Activated T-helper 17 cell treated with anti-CD3 and anti-CD28 coated beads, Interleukin-2, amount 50 U/mL, for 72 hours (primary cell): ENCODE measurements at places on chromosomes 7 and 10. TPM values are rescaled to one million over a fixed set of nuclear protein-coding genes. Genes with fewer than 3 reads are reported as not detected.
A peak's percentile ranks its signal among the peaks of the same experiment; 100 is the strongest.

GRCh38 chr7:38756521-38756920 lies 125.3 kb upstream of the AMPH start:
- no peak for ATAC-seq

DNA sequence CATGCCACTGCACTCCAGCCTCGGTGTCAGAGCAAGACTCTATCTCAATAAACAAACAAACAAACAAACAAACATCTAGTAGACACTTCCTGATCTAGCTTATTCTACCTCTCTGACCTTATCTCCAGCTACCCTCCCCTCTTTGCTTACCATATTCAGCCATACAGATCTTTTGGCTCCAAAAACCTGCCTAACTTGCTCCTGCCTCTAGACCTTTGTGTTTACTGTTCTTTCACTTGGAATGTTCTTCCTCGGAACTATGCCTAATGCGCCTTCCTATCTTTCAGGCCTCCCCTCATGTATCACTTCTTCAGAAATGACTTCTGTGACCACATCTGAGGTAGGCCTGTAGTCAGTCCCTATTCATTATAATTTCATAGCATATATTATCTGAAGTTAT lies 20.3 kb upstream of the WNT8B start:
- no peak for ATAC-seq

- ATAC-seq, result no peak
These were observed 14.9 kb upstream of the PAXIP1 start for GRCh38 chr7:155017834-155018233.

GRCh38 chr7:84876061-84876821 lies 310.6 kb downstream of the SEMA3D start:
- ATAC-seq, result no peak

DNA sequence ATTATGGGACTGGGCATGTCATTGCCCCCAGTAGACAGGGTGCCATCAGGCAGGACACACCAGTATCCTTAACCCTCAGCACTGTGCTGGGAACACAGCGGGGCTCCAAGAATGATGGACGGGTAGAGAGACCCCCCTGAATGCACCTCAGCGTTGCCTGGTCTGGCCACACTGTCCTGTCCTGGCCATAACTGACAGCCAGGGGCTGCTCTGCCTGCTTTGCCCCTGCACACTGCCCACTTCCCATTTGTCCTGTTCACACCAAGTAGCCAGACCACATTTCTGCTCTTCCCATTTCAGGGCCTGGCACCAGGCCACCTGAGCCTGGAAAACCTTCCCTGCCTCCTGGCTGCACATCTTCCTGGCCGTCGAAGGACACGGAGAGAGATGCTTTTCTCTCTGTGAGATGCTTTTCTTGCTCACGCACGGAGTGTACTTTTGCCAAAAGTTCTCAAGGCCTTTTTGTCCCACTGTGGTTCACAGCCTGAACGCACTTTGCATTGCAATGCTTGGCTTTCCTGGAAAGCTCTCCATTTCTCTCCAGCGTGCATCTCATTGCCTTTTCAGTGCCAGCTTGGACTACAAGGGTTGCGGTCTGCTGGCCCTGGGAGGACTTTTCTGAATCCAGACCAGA lies 131.0 kb upstream of the EEPD1 start:
- ATAC-seq, result no peak

DNA sequence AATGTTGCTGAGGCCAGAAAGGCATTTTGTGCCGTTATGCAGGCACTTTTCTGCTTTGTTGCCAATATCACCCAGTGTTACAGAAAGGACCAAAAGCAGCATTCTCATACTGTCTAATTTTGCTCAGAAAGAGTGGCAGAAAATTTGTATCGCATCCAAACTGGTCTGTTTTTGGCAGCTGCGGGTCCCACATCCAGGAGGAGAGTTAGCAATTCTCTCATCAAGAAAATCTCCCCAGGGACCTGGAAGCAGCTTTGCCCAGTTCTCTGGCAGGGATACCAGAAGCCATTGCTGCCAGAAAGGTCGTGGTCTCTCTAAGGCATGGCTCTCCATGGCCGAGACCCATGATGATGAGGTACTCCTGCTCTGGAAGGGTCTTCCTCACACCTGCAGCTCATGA lies 489.2 kb upstream of the ZMIZ1 start:
- ATAC-seq, result no peak

DNA sequence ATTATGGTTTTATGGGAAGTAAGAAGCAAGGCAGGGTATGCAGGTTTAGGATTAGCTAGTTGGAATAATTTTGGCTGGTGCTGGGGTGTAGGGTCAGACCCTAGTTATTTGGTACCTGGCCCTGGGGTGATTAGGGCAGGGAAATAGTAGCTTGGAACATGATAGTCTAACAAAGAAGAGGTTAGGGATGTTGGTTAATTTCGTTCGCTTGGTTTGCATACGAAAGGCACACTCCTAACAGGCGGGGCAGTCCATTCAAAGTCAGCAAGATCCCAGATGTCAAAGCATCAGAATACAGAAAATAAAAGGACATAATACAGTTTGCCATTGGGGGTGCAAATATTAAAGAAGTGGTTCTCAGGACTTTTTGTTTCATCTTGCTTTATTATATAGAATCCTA lies 55.7 kb upstream of the ITPRID1 start:
- ATAC-seq, result no peak

- no peak for ATAC-seq
These were observed 11.5 kb upstream of the NT5C2 start for GRCh38 chr10:103204353-103205255.

GRCh38 chr7:20030417-20030816 lies 186.8 kb downstream of the MACC1 start:
- no peak for ATAC-seq

GRCh38 chr10:119166118-119166500 lies 595 bp upstream of the SFXN4 start:
- no peak for ATAC-seq

DNA sequence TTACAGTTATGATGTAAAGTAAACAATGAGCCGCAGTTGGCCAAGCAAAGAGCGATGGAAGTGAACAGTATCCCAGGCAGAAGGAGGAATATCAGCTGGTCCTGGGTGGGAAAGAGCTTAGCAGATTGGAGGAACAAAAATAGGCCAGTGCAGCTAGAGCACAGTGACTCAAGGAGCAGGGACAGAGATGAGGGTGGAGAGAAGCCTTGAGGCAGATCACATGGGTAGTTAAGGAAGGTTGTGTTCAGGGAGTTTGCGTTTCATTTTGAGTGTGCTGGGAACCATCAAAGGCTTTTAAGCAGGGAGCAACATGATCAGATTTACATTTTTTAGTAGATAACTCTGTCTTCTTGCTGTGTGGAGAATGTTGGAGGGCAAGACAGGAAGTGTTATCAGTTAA lies 113.6 kb downstream of the OAT start:
- no peak for ATAC-seq

DNA sequence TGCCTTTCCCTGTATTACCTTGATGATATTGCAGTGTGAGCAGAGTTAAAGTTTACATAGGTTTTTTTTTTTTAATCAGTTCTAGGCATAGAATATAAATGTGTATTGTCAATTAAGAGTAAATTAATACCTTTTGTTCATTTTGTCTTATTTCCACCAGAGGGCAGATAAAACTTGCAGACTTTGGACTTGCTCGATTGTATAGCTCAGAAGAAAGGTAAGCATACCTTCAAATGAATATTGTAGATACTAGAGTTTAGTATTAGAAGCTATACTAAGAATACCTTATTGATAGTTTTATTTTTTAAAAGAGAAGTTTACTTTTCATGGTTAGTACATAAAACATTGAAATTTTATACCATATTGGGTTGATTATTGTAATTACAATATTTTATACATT lies 86.8 kb downstream of the MPLKIP start:
- ATAC-seq, result no peak

- ATAC-seq, result no peak
These were observed 70.7 kb downstream of the RBAK start for GRCh38 chr7:5116359-5116758.

- peak; percentile 79 for ATAC-seq
These were observed 116.0 kb downstream of the SLIT1 start for GRCh38 chr10:97069576-97070362.

DNA sequence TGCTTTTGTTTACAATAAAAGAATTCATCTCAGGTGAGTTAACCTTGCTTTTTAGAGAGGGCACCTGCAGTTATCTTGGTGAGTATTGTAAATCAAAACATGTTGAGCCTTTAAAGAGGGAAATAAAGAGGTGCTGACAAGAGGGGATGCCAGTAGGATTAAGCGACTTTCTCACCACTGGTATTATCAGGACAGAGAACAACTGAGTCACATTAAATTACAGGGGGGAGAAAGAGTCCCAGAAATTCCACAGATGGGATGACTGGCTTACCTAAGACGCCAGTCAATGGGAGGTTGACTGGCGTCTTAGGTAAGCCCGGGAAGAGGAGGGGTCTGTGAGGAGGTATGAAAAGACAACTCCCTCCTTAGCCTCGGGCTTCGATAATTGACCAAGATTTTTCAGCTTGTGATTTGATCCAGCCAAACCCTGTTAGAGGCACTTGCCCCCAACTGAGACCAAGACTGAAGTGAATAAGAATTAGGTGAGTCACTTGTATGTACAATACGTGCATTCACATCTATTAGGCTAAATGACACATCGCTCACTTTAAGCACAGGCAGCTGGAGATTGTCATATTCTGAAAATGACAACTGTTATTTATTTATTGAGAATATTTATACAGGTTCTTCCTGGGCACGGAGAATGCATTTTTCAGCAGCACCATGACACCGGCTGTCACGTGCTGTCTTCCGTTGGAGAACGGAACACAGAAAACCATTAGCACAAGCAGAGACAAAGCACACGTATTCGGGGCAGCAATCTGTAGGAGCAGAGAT lies 117.6 kb downstream of the SEM1 start:
- ATAC-seq, result no peak

DNA sequence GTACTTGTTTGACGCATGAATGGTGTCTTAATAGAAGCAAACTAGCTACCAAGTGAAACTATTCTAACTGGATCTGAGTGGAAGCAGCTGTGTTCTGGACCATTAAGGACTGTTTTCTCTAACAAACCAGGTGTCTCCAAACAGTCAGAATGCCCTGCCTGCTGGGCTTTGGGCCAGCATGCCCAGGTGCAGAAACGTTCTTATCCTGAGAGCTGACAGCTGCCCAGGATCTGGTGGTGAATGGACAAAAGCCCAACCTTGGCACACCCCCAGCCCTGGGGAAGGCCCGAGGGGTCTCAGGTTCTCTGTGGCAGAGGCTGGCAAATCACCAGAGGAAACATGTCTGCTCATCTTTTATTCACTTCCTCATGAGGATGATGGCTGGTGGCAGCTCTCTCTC lies 48.2 kb upstream of the LAMB4 start:
- no peak for ATAC-seq

GRCh38 chr7:90552521-90552920 lies 43.6 kb upstream of the CDK14 start:
- no peak for ATAC-seq

DNA sequence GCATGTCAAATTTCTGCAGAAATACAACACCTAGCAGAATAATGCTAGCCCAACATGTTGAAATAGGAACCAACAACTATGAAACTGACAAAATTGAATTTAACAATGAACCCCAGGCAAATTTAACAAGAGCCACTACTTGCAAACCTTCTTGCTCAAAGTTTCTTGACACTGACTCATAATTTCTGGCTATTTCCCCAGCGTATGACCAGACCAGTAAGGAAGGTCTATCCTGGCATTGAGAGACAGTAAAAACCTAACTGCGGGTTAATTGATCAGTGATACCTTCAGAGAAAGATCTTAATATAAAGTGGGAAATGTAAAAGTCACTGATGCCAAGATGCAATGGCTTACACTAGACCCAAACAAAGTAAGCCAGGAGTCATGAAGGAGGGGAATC lies 510.1 kb downstream of the ARL4A start:
- ATAC-seq, result no peak

DNA sequence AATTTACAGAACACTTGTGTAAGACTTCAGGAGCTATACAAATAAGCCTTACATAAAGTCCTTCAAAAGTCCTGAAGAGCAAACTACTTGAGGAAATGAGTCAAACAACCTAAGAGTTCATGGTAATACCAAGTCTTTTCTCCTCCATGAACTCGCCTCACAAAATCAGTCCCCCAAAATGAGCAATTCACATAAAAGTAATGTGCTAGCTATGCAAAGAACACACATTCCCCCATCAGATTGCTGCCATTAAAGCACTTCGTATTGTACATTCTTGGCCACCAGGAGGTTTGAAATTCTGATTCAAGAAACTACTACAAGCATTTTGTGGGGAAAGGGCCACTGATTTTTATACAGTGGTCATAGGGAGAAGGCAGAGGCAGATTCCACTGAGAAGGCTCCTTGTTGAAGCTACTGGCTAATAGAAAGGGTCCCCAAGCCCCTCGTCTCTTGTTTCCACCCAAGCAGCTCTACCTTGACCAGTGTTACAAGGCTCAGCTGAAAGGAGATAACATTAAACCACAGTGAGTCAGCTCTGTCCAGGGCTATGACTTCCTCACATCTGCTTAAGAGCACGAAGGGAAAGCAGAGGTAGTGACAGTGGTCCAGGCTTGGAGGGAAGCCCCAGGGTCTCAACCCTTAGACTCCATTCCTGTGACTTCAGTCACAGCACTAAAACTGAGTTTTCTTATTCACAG lies 115.2 kb upstream of the CDK1 start:
- ATAC-seq, result peak; percentile 85

GRCh38 chr7:55127622-55128081 lies 108.8 kb downstream of the EGFR start:
- ATAC-seq, result no peak

DNA sequence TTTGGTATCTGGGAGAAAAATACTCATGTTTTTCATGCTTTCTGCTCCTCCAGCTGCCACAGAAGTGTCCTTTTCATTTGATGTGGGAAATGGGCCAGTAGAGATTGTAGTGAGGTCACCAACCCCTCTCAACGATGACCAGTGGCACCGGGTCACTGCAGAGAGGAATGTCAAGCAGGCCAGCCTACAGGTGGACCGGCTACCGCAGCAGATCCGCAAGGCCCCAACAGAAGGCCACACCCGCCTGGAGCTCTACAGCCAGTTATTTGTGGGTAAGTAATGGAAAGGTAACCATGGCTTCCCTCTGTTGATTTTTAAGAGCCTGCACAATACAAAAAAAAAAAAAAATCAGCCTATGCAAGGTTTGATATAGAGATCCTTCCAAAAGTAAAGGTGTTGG lies 443.1 kb upstream of the C7orf33 start:
- no peak for ATAC-seq

GRCh38 chr10:22334414-22335172 lies 10.7 kb upstream of the SPAG6 start:
- no peak for ATAC-seq

DNA sequence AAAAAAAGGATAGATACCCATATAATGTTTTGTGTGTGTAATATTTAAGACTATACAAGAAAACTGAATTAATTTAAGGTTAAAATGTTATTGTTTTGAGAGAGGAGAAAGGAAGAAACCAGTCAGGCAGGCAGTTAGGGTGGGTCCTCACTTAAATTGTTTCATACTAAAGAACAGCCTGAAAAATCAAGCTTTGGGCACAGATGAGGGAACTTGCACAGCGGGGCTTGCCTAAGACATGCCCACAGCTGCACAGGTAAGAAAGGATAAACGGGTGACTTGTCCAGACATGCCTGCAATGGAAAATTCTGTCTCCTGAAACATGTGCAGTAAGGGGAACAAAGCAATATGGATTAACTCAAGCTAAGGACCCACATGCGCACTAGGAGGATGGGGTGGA lies 158.4 kb downstream of the BBS9 start:
- no peak for ATAC-seq

Gene OGA
- 119 TPM for total RNA-seq

Gene ENTPD1
- 4.5 TPM for total RNA-seq

Gene CYP3A7
- not detected for total RNA-seq

Gene ADAM22
- 0.82 TPM for total RNA-seq

Gene ZCWPW1
- 3.1 TPM for total RNA-seq

Gene EPHB6
- 14.9 TPM for total RNA-seq

Gene POLR2J2
- 34.1 TPM for total RNA-seq

Gene RBM20
- not detected for total RNA-seq

Gene CARD11
- total RNA-seq, result 112 TPM

Gene DNAJC12
- 2.6 TPM for total RNA-seq

Gene NODAL
- total RNA-seq, result not detected
